ENCODE measurements at places on chromosomes 2 and 18.

DNA sequence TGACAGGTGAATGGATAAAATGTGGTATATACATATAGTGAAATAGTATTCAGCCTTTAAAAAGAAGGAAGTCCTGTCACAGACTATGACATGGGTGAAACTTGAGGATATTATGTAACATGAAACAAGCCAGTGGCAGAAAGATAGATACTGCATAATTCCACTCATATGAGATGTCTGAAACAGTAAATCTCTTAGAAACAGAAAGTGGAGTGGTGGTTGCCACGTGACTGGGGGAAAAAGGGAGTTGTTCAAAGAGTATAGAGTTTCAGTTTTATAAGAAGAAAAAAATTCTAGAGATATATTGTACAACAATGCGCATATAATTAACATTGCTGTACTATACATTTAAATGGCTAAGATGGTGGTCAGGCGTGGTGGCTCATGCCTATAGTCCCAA is 178.2 kb upstream of the ATP5MC3 start:
- DNase-seq: no peak

DNA sequence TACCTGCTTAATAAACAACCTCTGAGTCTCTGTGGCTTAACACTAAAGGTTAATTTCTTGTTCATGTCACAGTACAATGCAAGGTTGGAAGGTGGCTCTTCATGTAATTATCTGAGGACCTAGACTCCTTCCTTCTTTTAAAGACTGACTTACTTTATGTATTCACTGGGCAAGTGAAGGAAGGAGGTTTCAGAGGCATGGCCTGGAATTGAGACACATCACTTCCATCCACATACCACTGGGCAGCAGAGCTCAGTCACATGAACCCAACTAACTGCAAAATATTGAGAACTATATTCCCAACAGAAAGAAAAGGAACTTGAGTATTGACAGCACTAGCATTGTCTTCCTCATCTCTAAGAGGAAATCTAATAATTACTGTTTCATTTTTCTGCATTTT is 57.5 kb upstream of the FN1 start:
- no peak for DNase-seq

GRCh38 chr2:127551221-127551930 is 15.9 kb downstream of the MYO7B start:
- no peak for DNase-seq

GRCh38 chr2:197211881-197212342 is 98.7 kb downstream of the ANKRD44 start:
- DNase-seq: peak; percentile 55

DNA sequence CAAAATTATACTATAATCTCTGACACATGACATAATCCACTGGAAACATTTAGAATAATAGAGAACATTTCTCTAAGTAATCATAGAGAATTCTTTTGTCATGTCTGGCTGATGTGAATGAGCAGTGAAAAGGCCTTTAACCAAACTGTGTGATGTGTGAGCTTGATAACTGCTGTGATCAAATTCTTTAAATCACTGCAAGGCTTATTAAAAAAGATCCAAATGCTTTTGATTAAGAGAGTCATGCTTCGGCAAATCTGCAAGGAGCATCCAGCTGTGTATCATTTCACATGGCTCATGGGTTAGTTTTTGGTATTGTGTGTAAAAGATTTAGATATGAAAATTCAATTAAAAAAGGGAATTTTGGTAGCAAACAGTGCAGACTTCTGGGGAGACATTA is 58.6 kb upstream of the TFPI start:
- DNase-seq: no peak

GRCh38 chr2:145343287-145343686 is 823.4 kb upstream of the ZEB2 start:
- no peak for DNase-seq

DNA sequence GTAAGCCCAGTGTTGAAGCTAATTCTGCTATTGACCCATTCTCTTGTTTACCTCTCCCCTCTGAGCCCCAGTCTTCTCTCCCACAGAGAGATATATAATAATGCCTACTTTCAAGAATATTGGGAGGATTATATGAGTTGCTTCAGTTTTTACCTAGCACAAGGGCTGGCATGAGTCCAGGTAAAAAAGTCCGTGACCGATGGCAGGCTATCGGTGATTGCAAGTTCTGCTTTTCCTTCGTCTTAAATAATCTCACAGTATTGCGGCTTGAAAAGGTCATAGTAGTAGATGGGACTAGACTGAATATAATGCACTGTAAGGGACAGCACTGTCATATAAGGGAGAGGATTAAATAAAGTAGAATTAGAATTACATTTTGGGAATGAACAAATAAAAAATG is 77.6 kb downstream of the KIF5C start:
- DNase-seq: no peak

All from stimulated activated CD8-positive, alpha-beta memory T cell treated with anti-CD3 and anti-CD28 coated beads, Interleukin-4, amount 100 ng/mL, for 48 hours (primary cell).